ENCODE measurements at places on chromosomes 4 and X. TPM values are rescaled to one million over a fixed set of nuclear protein-coding genes. Genes with fewer than 3 reads are reported as not detected.

Gene CCNA2
- total RNA-seq = 27.3 TPM

DNA sequence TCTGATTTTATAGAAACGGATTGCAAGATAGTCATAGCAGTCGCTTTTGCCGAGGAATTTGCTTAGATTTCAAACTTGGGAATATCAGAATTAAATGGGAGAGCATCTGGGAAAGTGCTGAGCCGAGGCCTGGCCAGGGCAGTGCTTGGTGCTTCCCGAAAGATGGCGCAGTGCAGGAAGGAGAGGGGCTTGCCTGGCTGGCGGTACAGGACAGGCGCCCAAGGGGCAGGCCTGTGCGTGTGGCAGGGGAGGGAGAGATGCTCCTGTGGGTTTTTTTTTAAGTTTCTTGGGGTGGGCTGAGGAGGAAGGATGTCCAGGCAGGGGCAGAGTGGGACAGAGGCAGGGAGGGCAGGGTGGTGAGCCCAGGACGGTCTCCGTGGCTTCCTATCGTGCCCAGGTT, 241.1 kb downstream of the AFAP1 start:
- no peak for DNase-seq

Gene ANK2
- 11.1 TPM for total RNA-seq

GRCh38 chr4:84529169-84529751, 30.2 kb upstream of the NKX6-1 start:
- DNase-seq = no peak

- DNase-seq = no peak
These were observed 29.9 kb downstream of the CPEB2 start for GRCh38 chr4:15031993-15032675.

- DNase-seq = no peak
These were observed 195.5 kb upstream of the ATP6AP2 start for GRCh38 chrX:40385256-40385655.

GRCh38 chr4:10151182-10151581, 34.6 kb upstream of the WDR1 start:
- DNase-seq = no peak

GRCh38 chr4:85029453-85029852, 63.0 kb upstream of the WDFY3 start:
- no peak for DNase-seq

- no peak for DNase-seq
These were observed 105.7 kb downstream of the FRAS1 start for GRCh38 chr4:78162821-78163220.

Measured in progenitor cell of endocrine pancreas (in vitro differentiated cells).